ENCODE measurements at places on chromosomes 2 and 18.

- no peak for DNase-seq
Observed at GRCh38 chr18:13565228-13565627, 161.1 kb downstream of the FAM210A start.

DNA sequence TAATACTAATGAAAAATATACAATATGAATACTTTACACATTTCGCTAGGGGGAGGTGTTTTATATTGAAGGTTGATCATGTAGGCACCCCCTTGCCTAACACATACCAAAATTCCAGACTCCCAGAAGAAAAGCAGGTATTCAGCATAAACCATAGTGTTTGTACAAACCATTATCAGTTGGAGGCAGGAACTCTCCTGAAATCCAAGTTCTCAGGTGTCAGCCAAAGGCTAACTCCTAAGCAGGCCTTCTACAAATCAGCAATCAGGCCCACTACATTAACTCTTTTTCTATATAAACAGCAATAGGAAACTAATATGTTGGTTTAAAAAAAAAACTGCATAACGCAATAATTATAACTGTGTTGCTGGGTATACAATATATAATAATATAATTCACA is 44.5 kb downstream of the MAP3K2 start:
- DNase-seq = no peak

DNA sequence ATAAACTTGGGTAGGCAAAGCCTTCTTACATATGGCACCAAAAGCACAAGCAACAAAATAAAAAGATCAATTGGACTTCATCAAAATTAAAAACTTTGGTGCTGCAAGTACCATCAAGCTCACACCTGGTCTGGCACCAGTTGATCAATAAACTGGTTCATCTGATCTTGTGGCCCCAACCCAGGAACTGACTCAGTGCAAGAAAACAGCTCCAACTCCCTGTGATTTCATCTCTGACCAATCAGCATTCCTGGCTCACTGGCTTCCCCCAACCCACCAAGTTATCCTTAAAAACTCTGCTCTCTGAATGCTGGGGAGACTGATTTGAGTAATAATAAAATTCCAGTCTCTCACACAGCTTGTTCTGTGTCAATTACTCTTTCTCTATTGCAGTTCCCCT is 8.4 kb downstream of the EPG5 start:
- no peak for DNase-seq

DNA sequence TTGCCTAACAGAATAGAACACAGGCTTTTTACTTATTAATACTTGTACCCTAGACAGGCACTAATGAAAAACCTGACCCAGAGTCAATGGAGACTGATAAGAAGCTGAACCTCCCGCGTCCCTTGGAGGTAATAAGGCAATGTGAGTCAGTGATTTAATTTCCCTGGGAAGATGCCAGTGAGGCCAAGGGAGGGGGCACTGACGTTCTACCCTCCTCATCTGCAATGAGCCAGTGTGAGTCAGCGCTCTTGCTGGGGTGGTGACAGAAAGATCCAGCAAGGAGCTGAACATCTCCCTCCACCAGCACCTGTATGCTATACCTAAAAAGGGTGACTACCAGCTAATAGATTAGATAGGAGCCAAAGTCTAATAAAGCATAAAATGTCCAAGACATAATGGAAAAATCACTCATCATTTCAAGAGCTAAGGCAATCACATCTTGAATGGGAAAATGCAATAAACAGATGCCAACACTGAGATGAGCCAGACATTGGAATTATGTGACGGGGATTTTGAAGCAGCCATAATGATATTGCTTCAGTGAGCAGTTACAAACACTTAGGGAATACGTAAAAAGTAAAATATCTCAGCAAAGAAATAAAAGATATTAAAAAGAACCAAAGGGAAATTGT is 116.9 kb downstream of the TPGS2 start:
- DNase-seq = no peak

GRCh38 chr2:234914371-234915154 is 37.3 kb upstream of the SH3BP4 start:
- no peak for DNase-seq

GRCh38 chr2:240416821-240417220 is 18.6 kb upstream of the GPC1 start:
- DNase-seq = no peak

GRCh38 chr18:55076643-55077218 is 117.5 kb upstream of the CCDC68 start:
- no peak for DNase-seq

DNA sequence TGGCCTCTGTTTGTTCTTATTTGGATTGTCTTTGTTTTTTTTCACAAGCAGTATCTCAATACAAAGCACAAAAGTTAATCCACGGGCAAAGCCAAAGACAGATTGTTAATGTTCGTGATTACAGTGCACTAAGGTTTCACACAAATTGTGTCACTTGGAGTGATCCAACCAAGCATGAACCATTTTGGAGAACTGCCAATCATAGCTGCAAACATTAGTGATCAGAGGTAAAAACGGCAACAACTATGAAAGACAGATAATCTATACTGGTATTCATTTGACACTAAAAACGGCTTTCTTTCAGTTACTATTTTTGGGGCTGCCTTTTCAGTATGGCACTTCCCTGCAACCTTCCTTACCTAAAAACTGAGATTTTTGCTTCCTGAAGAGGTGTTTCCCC is 213.1 kb upstream of the GULP1 start:
- DNase-seq = no peak

- DNase-seq = no peak
Observed at GRCh38 chr2:205903549-205904129, 182.3 kb downstream of the INO80D start.

GRCh38 chr2:155645791-155646190 is 686.7 kb downstream of the NR4A2 start:
- no peak for DNase-seq

GRCh38 chr2:233174137-233174536 is 77.3 kb upstream of the ATG16L1 start:
- DNase-seq = no peak

GRCh38 chr2:59184276-59185020 is 943.3 kb upstream of the FANCL start:
- no peak for DNase-seq

DNA sequence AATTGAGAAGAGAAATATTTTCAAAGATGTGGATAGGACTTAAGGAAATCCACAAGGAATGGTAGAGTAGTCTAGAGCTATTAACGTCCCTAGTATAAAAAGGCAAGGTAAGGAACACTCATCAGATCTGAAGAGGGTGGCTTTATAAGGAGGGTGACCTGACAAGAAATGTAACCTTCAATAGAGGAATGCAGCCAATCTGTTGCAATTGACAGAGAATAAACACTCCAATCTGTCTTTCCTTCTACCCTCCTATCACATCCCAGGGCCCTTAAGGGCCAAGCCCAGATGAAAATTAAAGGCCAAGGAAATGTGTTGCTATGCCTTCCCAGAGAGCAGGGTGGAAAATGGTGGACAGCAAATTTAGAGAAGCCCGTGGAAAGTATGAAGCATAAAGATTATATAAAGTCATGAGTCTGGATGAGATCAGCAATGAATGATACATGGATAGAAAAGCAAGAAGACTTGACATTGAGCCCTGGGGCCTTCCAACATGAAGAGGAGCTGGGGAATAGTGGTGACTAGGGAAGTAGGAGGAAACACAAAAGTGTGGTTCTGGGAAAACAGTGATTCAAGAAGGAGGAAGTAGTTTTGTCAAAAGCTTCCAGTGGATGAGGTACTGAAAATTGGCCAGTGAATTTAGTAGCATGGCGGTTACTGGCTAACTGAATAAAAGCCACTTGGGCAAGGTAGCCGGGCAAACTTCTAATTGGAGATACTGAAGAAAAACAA is 270.6 kb upstream of the TANK start:
- no peak for DNase-seq

DNA sequence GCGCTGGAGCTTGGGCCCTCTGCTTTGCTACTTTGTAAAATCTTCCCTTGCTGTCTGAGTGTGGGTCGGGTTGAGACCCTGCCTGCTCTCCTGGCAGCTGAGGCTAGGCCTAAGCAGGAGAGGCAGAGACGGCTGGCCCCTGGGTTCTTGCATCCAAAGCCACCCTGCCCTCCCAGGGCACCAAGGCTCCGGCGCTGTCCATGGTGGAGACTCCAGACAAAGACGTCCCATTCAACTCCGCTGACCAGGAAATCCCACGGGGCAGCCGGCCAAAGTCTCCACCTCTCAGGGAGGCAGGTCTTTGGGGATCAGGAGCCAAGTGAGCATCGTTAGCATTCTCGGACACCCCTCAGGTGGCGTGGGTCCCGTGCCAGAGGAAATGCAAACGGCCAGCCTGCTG is 2.6 kb upstream of the PRLH start:
- DNase-seq = no peak

GRCh38 chr2:127117603-127118002 is 10.6 kb upstream of the BIN1 start:
- DNase-seq = no peak

DNA sequence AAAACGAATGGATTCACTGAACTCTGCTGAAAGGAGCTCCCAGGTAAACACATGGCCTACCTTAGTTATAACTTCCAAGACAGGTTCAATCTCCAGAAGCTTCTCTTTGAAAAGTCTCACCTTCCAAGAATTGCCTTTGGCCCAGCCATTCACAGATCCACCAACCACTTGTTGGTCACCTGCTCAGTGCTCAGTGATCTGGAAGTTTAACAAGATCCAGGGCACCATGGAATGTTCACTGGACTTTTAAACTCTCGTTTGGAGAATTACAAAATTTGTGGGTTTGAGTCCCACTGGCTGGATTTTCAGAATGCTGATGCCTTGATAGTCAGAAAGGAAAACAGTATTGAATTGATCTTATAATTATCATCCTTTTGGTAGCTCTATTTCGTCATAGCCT is 9.4 kb downstream of the GPR39 start:
- no peak for DNase-seq

GRCh38 chr2:196413821-196414274 is 225.7 kb upstream of the CCDC150 start:
- DNase-seq = no peak

- DNase-seq = no peak
Observed at GRCh38 chr2:182318466-182319220, 108.2 kb downstream of the PDE1A start.

DNA sequence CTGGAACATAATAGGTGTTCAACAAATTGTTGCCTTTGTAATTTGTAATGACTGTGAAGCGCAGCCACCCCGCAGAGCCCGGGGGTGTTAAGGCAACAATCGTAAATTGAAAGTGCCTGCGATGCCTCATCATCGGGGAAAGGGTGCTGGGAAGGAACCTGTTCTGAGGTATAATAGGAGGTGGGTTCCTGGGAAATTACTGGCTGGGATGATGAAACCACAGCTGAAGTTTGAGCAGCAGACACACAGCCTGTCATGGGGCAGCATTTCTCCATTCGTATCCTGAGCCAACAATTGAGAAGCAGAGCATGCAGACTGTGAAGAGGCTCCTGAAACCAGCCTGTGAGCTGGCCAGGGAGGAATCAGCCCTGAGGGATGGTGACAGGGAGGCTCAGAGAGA is 404.0 kb upstream of the MYT1L start:
- DNase-seq = no peak

GRCh38 chr2:182605166-182605565 is 110.9 kb upstream of the DNAJC10 start:
- DNase-seq = no peak

DNA sequence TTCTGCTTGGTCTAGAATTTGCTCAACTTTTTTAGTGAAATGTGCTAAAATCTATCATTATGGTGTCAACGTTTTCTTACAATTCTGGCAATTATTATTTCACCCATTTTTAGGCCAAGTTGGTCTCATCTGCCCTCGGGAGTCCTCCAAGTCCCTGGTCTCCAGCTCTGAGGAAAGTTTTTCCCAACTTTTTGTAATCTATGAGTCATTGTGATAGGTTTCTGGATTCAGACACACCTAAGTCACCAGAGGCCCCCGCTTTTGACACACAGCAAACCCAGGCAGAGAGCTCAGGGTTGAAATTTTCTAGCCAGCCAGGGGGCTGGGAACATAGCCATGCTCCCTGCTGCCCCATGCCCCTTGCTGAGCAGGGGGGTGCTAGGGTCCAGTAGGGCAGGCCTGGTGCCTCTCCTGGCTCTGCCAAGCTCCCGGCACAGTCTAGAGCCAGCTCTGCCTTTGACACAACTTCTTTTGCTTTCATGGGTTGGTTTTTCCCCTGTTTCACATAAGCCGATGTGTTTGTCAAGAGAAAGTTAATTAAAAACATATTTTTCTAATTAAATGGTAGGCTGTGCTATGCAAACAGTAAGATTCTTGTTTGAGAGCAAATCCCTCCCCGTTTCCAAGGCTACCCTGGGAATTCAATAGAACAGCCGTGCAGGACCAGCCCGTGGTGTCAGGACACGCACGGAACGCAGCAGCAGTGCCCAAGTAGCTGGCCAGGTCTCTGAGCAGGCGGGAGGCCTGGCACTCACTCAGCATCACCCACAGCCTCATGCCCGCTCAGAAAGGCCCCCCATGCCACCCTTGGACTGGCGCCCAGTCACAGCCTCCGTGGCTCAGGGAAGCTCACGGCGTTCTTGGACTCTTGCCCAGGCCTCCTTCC is 25.5 kb upstream of the SNED1 start:
- no peak for DNase-seq

DNA sequence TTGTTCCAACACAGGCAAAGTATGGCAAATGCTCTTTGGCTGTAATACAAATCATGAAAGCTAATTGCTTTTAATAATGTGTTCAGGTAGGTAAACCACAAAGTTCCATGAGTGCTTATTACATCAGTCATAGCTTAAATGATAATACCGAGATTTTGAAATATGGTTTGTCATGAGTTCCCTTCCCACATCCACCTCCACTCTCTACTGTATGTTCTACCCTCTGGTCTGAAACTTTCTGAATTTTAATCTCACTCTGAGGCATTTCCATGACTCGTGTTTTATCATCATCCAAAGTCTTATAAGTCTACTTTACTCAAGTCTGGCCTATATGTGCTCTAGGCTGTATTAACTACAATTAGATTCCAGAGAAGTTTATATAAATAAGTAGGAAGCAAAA is 354.8 kb downstream of the AKAIN1 start:
- DNase-seq = no peak

- no peak for DNase-seq
Observed at GRCh38 chr2:58237741-58238140, 3.4 kb downstream of the FANCL start.

GRCh38 chr2:60992985-60993392 is 24.5 kb upstream of the PEX13 start:
- no peak for DNase-seq

All from stimulated activated CD4-positive, alpha-beta T cell treated with anti-CD3 and anti-CD28 coated beads, Interleukin-15, amount 100 ng/mL, for 48 hours (primary cell).